ENCODE measurements at places on chromosomes 6 and 20. TPM values are rescaled to one million over a fixed set of nuclear protein-coding genes. Genes with fewer than 3 reads are reported as not detected.

Gene FRS3
- 7.8 TPM for total RNA-seq

- DNase-seq: no peak
These were observed 70.3 kb upstream of the SLC22A23 start for GRCh38 chr6:3526962-3527650.

- DNase-seq: peak; percentile 32
These were observed 13.1 kb downstream of the ITPR3 start for GRCh38 chr6:33634161-33634727.

- DNase-seq: no peak
These were observed 190.0 kb downstream of the DHX35 start for GRCh38 chr20:39152126-39152525.

DNA sequence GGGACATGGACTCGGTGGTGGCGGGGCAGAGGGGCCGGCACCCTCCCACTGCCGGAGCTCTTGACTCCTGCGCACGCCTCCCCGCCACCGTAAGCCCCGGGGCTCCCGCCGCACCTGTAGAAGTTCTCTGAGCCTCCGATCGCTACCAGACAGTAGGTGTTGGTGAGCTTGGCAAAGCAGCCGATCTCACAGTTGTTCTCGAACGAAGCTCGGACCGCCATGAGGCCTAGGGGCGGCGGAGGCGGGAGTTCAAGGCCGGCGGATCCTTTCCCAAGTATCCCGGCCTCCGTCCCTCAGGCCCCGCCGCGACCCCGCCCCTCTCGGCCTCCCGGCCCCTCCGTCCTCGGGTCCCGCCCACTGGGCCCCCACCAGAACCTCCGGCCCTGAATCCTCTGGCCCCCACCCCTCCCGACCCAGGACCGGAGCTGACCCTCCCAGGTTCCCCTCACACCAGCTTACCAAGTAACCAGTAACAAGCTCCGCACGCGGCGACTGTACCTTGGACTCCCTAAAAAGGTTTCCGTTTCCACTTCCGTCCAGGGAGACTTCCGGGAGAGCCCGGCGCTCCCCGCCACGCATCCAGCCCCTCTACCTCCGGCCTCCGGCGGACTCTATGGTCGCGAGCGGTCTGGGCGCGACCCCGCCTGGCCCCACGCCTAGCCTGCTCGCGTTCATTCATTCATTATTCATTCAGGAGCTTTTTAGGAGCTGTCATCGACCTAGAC lies at the start of gene EIF6:
Gene EIF6, minus strand, starts transcription at position 506 of the 725 bp plus-strand sequence. Its CDS starts 285 bp downstream, at position 221.
- peak; percentile 89 for DNase-seq

- DNase-seq: no peak
These were observed 40.5 kb downstream of the AKIRIN2 start for GRCh38 chr6:87661503-87661902.

DNA sequence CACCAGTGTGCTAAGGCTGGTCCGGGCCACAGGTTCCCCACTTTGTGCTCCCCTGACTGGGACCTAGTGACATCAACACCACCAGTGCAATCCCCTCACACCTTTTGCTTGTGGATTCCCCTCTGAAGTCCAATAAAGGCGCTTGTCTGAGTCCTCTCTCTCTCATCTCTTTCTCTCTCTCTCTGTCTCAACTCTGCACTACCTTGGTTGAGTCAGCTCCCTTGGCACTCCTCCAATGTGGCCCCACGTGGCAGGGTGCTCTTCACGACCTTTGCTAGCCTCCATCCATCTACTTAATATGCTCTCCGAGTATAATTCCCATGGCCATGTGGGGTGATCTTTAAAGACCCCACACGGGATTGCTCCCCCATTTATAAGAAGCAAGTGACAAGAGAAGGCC lies 385.0 kb downstream of the CD83 start:
- DNase-seq: no peak

Gene MUCL3
- total RNA-seq: 0.21 TPM

Gene CYP21A2
- total RNA-seq: 1.4 TPM

GRCh38 chr6:106511288-106512047 lies 117.8 kb downstream of the RTN4IP1 start:
- DNase-seq: peak; percentile 50

DNA sequence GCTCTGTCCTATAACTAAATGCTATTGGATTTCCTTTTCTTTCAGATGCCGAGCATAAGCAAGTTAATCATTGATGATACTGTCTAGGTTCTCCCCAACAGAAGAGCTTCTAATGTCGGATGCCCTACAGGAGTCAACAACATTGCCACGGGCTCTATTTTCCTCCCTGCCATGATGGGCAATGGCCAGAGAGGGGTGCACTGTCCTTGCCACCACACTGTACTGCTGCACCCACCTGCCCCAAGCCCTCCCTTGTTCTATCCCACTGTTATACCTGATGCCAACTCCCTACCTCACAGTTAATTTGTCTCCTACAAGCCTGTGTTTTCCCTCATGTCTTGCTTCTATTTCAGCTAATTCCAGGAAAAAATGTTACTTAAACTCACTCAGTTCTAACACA lies 773.6 kb upstream of the CHD6 start:
- peak; percentile 17 for DNase-seq

GRCh38 chr20:14569641-14570040 lies 232.2 kb upstream of the FLRT3 start:
- DNase-seq: no peak

DNA sequence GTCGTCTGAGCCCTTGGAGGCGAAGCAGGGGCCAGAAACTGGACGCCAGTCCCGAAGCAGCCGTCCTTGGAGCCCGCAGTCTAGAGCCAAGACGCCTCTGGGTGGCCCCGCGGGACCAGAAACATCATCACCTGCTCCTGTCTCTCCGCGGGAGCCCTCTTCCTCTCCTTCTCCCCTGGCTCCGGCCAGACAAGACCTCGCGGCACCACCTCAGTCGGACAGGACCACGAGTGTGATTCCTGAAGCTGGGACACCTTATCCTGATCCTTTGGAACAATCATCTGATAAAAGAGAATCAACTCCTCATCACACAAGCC lies 416 bp downstream of the RSPH4A start:
- DNase-seq: peak; percentile 28

DNA sequence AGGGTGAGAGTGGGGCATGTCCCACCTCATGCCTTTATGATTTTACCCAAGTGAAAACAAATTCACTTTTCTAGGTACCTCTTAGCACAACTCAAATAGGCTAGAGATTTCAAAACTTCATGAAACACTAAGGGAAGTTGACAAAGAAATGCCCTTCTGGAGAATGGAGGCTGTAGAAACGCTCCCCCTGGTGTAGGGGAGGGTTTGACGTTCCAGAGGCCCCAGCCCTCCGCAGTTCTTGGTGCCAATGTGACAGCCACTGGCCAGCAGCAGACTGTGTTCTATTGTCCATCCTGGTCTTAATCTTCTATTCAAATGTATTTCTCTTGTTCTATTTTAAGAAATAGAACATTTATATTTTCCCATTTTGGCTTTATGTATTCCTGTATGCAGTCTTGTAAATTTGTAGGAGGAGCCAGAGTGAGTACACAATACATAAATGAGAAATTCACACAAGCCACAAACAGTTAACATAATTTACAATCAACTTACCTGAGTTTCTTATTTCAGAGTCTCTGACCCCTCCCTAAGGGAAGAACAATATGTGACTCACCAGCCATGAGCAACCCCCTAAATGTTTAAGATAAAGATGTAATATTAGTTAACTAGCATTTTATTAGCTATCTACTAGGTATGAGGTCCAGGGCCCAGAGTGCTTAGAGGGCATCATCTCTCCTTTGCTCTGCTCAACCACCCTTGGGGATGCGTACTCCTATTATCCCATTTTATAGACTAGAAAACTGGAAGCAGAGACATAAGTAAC lies 8.8 kb upstream of the MUC21 start:
- no peak for DNase-seq

Gene SLC4A11
- total RNA-seq: 39.5 TPM

DNA sequence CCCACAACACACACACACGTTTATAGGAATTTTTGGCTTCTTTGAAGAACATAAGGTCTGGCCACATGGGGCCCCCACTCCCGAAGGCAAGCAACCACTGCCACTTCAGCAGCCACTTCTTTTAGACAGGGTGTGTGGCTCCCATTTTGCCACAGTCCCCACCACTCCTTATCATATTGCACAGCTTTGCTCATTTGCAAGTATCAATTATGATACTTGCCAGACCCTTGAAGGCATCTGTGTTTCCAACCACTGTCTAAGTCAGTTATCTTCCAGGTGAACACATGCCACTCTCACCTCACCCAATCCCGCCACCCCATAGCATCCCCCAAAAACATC lies 73.1 kb downstream of the NOL4L start:
- DNase-seq: no peak

DNA sequence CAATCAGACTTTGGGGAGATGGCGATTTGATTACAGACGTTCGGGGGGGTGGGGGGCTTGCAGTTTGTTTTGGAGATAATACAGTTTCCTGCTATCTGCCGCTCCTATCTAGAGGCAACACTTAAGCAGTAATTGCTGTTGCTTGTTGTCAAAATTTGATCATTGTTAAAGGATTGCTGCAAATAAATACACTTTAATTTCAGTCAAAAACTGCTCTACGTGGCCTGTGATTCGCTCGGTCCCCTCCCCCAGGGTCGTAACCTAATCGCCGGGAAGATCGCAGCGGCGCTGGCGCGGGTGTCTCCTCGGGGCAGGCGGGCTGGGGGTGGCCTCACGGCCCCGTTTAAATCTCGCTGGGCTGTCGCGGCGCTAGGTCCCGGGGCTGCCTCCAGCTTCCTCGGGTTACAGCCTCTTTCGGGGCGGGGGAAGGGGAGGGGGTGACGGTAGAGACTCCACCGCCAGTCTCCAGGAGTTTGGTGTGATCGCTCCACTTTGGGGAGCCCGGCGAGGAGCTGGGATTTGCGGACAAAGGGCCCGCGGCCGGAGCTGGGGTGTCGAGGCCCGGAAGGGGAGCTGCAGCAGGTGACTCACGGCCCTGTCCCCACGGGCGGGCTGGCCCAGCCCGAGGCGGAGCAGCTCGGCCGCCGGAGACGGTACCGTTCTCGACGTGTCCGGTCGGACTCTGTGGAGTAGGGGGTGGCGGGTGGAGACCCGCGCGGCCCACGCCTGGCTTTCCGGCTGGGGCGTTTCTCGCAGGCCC lies 4.2 kb downstream of the FOXC1 start:
- peak; percentile 80 for DNase-seq

- DNase-seq: no peak
These were observed 57.8 kb downstream of the PPP1R3G start for GRCh38 chr6:5142915-5143314.

- DNase-seq: no peak
These were observed 3.6 kb downstream of the TBC1D20 start for GRCh38 chr20:458776-459175.
